ENCODE measurements at places on chromosomes 5 and 9.

GRCh38 chr5:132493821-132494220 lies 3.2 kb upstream of the IRF1 start:
- DNase-seq: no peak

GRCh38 chr5:35365758-35366157 lies 135.5 kb upstream of the PRLR start:
- DNase-seq: no peak

DNA sequence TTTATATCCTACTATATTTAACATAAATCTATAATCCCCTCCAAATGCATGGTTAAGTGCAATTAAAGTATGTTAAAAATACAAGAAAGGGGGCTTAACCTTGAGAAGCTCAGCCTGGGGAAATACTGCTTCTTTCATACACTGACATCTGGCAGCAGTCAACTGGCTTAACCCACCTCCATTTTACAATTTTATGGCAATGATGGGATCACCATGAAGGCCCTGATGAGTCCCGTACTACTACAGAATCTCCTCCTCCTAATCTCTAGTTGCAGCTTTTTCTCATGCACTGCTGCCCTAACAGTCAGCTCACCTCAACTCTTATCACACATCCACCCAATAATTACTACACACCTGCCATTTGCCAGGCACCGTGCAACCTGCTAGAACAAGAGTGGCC lies 40.9 kb downstream of the ZNF608 start:
- no peak for DNase-seq

GRCh38 chr5:80937584-80938356 lies 22.4 kb upstream of the RASGRF2 start:
- no peak for DNase-seq

- no peak for DNase-seq
Observed at GRCh38 chr9:79134654-79135053, 437.1 kb upstream of the TLE4 start.

Data from NCI-H1436 treated with DMSO at 0.1 percent for 48 hours (cell line).